Left ventricle myocardium inferior (tissue), 1 donor: ENCODE measurements at places on chromosomes 12 and 14. TPM values are rescaled to one million over a fixed set of nuclear protein-coding genes. Genes with fewer than 3 reads are reported as not detected.

DNA sequence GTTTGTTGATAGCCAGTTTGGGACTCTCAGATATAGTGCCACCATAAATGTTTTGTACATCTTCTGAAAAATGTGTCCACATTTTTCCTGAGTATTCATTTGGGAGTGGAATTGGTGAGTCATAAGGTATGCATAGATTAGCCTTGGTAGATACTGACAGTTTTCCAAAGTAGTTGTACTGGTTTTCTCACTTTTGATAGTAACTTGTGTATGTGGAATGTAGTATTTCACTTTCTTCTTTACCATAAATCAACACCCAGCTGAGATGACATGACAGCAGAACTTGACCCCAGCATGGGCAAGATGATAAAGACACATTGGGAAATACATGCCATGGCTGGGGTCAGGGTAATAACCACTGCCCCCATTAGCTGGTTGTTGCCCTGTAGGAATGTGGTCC is 5.4 kb downstream of the FBXW8 start:
- DNase-seq: no peak

GRCh38 chr12:69545081-69545480 is 40.2 kb upstream of the CCT2 start:
- no peak for DNase-seq

DNA sequence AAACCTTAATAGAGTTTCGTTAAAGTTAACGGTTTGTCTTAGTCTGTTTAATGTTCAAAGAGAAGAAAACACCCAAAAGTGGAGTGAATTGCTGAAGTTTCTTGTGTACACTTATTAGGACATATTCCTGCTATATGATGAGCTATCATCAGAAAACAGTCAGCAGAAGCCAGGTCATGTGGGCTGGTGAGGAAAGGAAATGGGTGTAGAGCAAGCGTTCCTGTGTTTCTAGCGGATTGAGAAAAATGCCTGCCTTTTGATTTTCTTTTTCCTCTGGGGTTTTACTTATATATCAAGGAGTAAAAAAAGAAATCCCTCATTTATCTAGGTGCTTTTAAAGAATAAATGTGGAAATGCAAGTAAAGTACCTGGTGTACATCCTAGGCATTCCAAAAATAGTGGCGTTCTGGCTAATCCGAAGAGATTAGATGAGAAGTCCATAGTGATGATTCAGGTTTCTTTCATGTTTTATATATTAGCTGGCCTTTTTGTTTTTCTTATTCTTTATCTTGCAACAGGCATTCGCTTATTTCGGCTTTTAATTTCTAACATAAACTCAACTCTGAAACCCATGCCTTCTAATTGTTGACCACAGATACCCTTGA is 50.7 kb downstream of the FLRT2 start:
- no peak for DNase-seq

DNA sequence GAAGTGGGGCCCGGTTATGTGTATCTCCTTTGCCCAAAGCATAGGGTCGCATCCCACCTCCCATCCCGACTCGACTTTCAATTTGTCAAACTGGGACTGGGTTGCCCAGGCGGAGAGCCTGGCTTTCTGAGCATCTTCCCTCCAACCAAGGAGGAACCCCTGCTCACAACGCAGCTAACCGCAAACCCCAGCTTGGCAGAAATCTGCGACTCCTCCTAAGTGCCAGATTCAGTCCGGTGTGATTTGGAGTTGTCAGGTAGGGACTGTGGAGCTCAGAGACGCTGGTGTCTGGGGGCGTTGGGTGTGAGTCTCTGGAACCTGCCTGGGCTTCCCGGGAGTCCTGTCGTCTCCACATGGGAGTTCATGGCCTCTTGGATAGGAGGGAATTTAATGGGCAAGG is 1126.7 kb downstream of the AACS start:
- DNase-seq: no peak

GRCh38 chr14:32087173-32087861 is 10.2 kb downstream of the ARHGAP5 start:
- no peak for DNase-seq

The FGF23 gene
- not detected for total RNA-seq

The RAN gene
- total RNA-seq: 246 TPM

DNA sequence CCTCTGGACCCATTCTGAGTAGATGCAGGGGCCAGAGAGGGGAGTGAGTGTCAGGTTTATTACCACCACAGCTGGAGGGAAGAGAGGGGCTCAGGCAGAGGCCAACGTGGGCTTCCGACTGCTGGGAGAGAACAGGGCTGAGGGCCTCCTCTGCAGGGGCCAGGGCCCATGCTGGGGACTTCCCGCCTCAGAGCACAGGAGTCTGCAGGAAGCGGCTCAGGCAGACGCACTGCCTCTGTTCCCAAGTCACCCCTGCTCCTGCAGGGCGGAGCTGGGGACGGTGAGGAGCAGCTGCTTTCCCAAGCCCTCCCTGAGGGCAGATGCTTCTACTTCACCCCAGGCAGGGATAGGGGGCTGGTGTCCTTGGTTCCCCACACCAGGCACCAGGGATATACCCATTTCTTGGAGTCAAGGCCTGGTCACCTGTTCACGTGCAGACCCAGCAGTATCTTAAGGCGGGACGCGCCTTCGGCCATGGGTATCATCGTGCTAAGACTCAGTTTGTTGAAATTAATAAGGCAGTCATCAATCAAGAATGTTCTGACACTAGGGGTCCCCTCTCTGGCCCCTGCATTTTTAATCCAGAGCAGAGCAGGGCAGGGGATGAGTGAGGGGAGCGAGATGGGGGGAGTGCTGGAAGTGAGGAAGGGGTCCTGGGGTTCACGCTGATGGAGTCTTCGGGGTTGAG is 100.0 kb downstream of the PIWIL1 start:
- DNase-seq: no peak
